CD4-positive, alpha-beta T cell treated with Interleukin-15 for 4 hours (primary cell): ENCODE measurements at places on chromosomes 1 and 21.

- no peak for DNase-seq
Observed at GRCh38 chr1:23792151-23792945, 1.4 kb downstream of the LYPLA2 start.

DNA sequence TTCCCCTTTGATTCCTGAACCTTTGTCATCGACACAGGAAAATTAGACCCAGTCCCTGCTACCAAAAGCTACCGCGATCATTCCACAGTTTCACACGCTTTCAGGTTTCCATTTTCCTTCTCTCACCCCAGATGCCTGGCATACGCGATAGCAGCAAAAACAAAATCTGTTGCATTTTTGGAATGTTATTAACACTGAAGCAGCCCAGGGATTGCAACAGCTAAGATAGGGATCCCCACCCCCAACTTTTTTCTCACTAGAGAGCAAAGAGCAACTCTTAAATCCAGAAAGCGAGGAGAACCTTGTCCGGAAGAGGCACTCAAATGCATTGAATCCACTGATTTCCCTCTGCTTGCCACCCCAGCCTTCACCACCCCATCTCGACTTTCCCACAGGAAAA lies 8.9 kb downstream of the OVAAL start:
- no peak for DNase-seq

DNA sequence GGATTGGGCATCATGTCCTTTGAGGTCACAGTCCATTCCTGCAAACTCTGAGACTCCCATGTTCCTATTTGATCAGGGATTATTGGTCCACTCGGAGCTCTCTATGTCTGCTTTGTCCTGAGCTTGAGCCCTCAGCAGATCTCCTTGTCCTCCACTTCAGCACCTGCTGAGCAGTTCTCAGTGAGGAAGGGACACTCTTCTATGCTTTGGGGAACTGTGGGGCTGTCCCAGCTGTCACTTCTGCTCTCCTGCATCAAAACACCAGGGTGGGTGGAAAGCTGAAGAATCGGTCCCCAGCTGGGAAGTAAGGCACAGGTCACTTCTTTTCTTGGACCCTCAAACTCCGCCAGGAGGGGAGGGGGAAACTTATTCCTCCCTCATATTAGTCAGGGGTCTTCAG lies 99.5 kb downstream of the PCP4 start:
- DNase-seq = no peak

GRCh38 chr1:214224611-214225354 lies 56.2 kb upstream of the SMYD2 start:
- DNase-seq = no peak

GRCh38 chr1:151047925-151048644 lies 534 bp downstream of the C1orf56 start:
- DNase-seq = peak; percentile 64

DNA sequence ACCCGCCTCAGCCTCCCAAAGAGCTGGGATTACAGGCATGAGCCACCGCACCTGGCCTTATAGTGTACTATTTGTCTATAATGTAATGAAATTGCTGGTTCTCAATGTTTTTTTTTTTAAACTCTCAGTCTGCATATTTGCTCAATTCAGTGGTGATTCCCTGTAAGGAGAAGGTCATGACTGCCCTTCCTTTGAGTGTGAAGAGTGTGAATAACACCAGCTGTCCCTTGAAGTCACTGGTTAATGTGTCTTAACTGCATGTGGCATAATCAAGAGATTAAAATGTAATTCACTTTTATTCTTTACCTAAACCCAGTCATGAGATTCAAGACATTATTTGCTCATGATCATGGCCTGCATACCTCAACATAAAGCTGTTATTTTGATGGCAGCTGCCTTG lies 30.5 kb downstream of the MTF2 start:
- DNase-seq = no peak

DNA sequence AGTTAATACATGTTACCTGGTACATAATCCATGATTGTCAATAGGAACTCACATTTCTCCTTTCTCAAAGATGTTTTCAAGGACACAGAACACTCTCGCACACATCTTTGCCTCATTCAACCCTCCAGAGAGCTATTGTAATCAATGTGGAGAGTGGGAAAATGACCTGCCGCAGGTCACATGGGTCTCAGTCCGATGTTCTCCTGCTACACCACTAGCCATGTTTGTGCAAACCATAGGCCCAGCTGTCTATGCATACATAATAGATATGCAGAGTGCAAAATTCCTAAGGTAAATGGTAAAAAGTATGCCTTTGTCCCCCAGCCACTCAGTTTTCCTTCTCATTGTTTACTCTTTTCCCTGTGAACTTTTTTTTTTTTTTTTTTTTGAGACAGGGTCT lies 89.2 kb downstream of the ADSS2 start:
- no peak for DNase-seq

DNA sequence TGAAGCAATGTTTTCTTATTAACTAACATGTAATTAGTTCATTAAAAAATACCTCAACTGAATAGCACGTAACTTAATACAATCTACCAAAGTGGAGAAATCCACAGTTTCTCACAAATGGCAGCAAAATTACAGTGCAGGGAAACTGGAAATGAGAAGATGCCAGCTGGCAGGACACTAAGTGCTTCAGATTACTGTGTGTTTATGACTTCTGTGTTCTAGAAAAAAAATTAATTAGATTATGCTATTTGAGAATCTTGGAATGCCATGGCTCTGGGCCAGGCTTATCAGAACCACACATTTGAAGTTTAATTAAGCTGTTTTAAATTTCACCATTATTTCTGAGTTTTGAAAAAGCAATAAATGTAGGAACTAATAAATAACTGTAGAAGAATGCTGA lies 357.6 kb downstream of the TGFB2 start:
- DNase-seq = no peak

- DNase-seq = no peak
Observed at GRCh38 chr1:152519851-152520250, 5.6 kb downstream of the CRCT1 start.

DNA sequence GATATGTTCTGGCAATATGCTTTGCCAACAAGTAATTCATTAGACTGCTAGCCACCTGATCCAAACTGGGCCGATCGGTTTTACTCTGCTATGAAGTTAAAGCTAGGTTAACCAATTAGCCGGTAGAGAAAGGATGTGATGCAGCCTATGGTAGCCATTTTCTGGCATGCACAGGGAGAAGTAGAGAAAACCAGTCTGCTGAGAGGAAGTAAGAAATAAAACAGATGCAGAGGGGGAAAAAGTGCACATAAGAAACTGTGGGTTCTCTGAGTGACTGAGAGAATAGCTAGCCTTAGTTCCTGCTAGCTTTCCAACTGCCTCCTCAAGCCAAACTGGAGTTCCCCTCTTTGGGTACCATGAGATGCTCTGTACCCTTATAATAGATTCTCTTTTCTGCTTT lies 52.8 kb downstream of the ARID4B start:
- no peak for DNase-seq

DNA sequence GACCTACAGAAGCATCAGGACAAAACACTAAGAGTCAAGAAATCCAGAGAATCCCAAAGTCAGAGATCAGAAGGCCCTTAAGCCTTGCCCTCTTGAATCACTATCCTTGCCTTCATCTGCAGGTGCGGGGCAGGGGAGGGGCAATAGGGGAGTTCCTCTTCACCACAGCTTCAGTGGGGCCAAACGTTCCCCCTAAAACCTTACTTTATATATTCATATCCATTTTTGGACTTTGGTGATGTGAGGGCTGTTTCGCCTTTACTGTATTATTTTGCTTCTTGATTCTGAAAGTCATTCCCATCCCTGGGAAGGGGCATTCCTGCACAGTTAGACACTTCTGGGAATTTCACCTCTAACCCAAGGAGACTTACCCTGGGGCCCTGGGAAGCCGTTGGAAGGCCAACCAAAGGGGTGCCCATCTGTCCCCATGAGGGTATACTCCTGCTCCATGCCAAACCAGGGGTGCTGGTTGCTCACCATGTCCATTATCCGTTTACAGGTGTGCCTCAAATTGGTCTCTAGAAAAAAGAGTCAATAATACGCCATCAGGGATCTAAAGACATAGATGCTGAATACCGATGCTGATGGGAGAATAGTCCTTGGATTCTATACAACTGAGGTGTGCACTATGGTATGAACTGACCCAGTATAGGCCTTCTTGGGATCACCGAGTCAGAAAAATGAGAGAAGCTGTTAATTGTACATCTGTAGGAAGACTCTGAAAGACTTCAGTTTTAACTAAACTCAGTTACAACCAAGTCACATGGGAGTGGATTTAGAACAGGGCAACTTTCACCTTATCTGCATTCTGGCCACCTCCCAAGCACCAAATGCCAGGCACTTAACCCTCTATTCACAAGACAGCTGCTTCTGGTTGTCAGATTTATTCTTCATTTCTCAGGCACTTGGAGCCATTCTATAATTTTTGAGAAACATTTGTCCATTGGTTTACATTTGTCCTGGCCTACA lies 5.4 kb downstream of the GLUL start:
- DNase-seq = no peak

- no peak for DNase-seq
Observed at GRCh38 chr1:30284226-30284625, 439.2 kb downstream of the MATN1 start.

DNA sequence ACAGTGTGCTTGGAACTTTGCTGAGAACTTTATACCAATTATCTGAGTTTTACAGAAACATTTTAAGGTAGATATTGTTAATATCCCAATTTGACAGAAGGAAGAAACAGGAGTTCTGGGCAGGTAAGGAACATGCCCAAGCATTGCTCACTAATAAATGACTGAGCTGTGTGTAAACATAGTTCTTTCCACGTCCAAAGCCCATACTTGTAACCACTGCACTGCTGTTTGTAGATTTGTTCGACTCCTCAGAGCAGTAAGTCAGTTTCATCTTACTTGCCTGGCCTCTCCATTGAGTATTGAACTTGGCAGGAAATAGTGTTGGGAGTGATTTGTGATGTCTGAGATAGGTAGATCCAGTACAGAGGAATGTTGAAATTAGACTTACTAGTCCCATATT lies 335.1 kb downstream of the KIF26B start:
- DNase-seq = no peak

- no peak for DNase-seq
Observed at GRCh38 chr1:184033711-184034167, 3.8 kb downstream of the COLGALT2 start.

GRCh38 chr1:33231166-33231565 lies 25.1 kb upstream of the ZNF362 start:
- DNase-seq = no peak

DNA sequence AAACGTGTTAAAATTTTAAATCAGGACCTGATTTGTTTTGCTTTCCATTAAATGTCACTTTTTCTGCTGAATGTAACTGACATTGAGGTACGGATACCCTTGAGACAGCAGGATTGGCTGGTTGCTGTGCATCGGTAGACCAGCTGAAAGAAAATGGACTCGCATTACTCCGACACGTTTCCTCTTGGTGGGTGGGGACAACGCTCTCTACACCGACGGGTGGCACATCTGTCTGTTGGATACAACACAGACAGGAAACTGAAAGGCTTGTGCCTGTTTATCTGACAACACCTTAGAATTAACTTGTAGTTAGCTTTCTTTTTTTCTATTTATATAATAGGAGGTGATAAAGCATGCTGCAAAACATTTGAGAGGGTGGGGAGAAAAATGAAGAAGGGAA lies 19.4 kb downstream of the PRPF38A start:
- peak; percentile 86 for DNase-seq

- peak; percentile 84 for DNase-seq
Observed at GRCh38 chr1:154157520-154158306, 2.8 kb upstream of the NUP210L start.

DNA sequence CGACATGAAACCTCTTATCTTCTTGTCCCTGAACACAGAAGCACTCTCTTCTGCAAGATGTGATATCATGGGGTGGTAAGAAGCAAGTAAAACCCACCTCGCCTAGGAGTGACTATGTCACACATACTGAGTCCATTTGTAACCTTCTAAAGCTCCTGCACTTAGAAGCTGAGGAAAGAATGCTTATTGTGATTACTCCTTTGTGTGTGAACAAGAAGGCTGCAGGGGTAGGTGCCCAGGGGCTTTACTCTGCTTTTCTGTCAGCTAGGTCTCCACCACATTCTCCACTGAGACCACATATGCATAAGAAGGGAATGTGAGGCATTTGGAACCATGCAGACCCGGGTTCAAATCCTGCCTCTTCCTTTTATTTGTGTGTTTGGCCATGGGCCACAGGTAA lies 144.3 kb downstream of the DMRTA2 start:
- no peak for DNase-seq

- no peak for DNase-seq
Observed at GRCh38 chr1:180586671-180587155, 27.9 kb downstream of the OVAAL start.

GRCh38 chr1:196593955-196594354 lies 14.3 kb downstream of the KCNT2 start:
- no peak for DNase-seq

- peak; percentile 59 for DNase-seq
Observed at GRCh38 chr1:160206036-160206389, 829 bp downstream of the PEA15 start.

GRCh38 chr1:93713341-93713740 lies 31.7 kb upstream of the BCAR3 start:
- no peak for DNase-seq

GRCh38 chr21:44763451-44764318 lies 37.9 kb downstream of the UBE2G2 start:
- no peak for DNase-seq

DNA sequence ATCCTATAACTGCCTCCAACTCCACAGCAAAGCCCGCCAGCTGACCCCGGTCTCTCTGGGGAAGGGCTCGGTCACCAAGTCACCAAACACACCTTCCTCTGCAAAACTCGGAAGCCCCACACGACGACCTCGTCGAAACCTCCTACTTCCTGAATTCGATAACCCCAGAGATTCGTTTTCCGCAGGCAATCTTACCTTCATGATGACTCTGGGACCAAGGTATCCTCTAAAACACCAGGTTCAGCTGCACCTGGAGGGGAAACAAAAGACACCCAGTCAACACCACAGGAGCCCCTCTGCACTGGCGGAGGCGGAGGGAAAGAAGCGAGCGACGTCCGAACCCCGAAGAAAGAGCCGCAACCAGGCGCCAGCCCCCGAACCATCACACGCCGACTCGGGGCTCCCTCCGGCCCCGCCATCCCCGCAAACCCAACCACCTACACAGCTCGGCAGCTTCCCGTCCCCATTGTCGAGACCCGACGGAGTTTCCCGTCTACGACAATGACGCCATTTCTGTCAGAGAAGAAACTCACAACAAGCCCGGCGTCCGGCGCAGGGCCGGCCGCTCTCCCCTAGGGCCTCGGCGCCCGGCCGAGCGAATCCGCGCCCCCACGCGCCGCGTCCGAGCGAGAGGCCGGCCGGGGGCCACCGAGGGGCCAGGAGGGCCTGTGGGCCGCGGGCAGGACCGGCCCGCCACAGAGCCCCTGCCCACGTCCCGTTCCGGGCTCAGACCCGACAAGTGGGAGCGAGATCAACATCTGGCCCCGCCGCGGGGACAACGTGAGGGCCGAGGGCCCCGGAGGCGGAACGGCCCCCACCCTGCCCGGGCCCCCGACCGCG lies 1.0 kb downstream of the ARID4B start:
- DNase-seq = peak; percentile 50

DNA sequence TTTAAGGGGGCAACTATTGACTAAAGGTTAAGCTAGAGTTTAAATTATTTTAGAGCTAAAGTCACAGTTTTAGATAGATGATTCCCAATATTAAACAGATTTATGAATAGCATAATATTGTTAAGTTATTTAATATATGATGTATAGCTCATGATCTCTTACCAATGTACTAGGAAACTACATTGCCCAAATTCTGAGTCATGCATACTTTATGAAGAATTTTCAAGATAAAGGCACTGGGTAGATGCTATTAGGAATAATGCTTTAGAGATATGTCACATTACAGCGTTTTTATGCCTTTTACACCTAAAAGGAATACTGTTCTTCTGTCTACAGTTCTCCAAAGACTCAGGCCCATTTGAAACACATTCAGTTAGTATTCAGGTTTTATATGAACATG lies 215.1 kb downstream of the NCAM2 start:
- DNase-seq = no peak
